ENCODE measurements at places on chromosomes 5 and 9.

DNA sequence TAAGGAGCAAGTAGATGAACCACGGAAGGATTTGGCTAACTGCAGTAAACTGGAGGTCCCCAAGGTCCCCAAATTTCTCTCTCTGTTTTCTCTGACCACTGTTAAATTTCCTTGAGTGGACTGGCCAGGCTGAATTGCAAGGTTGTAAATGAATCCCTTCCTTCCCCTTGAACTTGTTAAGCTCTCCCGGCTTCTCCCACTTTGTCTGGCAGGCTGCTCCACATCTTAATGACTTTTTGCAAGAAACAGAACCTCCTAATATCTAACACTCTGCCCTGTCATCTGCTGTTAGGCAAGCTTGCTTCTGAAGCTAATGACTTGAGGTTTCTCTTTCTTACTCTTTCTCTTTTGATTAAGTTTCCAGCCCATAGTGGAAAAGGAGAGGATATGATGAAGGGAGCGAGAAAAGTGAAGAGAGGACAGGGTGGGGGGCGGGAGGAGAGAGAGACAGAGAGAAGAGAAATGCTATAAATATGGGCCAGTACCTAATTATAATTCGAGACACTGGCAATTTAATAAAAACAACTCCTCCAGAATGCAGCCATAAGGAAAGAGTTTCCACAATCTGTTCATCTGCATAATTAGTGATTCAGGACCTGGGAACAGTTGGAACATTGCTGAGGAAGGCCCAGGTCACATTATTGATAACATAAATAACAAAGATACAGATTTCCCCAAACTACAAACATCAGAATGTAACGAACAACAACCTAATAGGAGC lies 437.3 kb upstream of the MPDZ start:
- no peak for DNase-seq

DNA sequence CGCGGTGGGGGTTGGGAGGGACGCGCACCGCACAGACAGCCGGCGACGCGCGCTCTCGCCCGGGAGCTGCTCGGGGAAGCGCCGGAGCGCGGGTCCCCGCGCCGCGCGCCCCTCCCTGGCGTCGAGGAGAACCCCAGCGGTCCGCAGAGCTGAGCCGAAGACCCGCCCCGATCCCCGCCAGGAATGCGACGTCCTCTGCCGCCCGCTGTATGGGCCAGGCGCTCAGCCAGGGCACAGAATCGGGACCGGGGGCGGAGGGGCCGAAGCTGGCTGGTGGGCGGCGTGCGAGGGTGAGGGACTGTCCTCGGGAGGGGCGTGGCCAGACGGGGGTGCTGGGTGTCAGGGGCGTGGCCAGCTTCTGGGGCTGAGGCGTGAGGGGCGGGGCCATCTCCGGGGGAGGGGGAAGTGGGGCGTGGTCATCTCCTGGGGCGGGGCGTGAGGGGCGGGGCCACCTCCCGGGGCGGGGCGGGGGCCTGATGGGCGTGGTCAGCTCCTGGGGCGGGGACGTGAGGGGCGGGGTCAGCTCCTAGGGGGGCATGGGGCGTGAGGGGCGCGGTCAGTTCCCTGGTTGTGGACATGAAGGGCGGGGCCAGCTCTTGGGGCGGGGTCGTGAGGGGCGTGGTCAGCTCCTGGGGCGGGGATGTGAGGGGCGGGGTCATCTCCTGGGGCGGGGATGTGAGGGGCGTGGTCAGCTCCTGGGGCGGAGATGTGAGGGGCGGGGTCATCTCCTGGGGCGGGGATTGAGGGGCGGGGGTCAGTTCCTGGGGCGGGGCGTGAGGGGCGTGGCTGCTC lies 965 bp downstream of the PTGDS start:
- peak; percentile 43 for DNase-seq

DNA sequence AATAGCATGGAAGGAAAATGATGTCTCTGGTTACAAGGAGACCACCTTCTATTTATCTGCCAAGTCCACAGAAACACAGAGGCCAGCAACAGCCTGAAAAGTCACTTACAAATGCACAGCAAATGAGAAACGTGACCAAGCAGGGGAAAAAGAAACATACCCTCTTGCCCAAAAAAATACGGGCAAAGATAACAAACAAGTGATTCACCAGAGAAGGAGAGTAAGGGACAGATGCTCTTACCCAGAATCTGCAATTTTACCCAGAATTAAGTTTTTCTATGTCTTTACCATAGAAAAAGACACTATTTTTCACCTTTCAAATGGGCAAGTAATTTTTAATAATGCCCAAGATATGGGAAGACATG lies 28.1 kb downstream of the CAMSAP1 start:
- DNase-seq: no peak

- no peak for DNase-seq
These were observed 403.0 kb downstream of the GADD45G start for GRCh38 chr9:90007516-90008440.

DNA sequence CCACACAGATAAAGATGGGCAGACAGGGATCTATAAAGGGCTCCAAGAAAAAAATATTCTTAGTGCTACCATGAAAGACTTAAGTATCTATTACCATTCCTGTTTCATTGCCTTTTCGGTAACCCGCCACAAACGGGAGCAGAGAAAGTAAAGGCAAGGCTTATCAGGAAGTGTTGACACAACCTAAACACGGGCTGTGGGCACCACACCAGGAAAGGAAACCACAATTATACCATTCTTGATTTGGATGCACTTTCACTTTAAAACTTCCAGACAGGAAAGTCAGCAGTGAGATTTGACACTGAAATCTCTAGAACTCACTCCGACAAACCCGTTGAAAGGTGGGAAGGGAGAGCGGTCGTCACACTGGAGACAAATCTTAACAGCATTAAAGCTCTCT lies 6.5 kb downstream of the TLE1 start:
- DNase-seq: peak; percentile 54

GRCh38 chr5:34553581-34553980 lies 102.5 kb upstream of the RAI14 start:
- no peak for DNase-seq

DNA sequence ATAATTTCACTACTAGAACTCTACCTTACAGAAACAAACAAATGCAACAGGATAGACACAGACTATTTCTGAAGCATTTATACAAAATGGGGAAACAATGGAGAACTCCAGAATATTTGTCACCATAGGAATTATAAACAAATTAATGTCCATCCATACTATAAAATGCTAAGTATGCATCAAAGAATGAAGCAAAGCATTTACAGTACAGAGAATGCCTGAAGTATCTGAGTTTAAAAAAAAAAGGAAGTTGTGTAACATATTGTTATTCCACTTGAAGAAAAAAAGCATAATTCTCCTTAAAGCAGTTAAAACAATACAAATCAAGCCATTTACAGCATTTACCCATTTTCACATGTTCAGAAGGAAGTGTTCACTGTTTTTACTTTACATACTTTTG lies 53.0 kb downstream of the DROSHA start:
- no peak for DNase-seq

DNA sequence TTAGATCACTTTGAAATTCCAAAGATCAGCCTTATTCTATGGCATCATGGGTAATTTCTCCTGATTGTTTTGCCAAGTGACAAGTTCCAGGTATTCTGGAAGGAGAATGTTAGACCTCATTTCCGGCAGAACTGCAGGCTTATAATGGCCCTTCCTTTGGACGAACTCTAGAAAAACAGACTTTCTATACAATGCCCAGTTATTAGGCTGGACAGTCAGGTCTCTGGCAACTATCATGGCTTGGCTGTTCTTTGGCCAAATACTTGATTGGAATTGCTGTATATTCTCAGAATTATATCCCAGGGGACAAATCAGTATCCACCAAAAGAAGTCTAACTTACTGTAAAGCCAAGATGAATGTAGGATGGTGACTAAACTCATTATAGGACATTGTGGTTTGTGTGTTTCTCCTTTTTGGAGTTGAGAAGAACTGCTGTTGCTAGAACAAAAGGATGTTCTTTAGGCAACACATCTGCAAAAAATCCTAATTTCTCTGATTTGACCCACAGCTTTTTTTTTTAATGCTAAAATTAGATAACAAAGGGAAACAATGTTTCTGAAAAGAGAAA lies 69.0 kb downstream of the ADAMTSL1 start:
- DNase-seq: no peak

DNA sequence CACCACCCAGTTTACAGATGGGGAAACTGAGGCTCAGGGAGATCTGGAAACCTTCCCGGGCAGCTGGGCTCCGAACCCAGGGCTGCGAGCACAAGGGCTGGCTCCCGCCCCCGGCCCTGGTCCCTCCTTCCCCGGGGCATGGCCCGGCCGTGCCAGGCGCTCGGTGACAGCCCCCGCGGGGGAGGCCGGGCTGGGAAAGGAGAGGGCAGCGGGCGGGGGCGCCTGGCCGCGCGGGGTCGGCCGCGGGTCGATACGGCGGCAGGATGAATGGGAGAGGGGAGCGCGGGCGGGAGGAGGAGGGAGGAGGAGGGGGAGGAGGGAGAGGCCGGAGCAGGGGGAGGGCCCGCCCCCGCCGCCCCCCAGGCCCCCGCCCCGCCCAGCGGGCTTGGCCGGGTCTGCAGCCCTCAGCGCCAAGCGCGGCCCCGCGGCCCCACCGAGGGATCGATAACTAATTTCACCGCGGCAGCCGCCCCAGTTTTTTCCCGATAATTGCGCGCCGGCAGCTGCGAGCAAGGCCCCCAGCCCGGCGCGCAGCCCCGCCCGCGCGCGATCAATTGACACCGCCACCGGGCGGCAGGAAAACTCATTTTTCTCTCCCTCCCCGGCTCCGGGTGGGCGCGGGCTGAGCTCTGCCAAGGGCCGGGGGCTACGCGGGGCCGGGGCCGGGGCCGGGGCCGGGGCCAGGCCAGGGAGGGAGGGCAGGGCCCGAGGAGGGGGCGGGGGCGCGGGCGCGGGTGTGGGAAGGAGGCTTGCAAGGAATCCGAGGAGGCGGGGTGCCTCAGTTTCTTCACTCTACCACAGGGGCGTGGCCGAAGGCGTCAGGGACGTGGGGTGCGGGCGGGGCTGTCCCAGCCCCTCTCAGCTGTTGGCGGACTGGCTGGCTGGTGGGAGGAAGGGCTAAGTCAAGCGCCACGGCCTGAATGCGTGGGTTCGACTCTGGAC lies 52.1 kb downstream of the C9orf50 start:
- DNase-seq: no peak

DNA sequence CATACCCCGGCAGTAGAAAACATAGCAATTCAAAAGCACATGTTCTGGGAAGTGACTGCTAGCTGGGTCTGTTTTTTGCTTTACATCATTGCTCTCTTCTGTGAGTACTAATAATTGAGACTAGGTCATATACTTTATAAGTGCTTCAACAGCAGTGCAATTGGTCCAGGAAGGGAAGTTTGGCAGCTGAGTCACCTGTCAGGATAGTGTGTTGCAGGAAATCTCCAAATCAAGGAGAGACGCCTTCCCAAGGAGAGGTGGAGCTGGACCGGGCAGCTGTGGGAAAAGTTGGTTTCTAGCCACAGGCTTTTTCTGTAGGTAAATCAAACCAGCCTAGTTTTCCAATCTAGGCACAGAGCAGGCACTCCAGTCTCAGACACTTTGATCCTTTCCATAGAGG lies 330.1 kb downstream of the ENC1 start:
- DNase-seq: no peak

GRCh38 chr5:170448221-170448620 lies 55.6 kb upstream of the KCNIP1 start:
- no peak for DNase-seq

DNA sequence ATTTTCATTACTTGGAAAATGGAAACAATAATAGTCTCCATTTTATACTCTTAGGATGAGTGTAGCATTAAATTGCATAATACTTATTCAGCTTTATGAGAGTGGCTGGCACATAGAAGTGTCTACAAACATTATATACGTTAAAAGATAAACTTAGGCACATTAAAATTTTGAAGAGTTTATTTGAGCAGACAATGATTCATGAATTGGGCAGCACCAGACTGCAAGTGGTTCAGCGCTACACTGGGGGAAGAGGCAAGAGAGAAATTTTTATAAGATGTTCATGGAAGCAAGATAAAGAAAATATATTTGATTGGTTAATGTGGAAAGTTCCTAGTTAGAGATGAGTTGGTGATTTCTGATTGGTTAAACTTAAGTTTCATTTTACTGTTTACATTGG lies 243.7 kb downstream of the RASEF start:
- no peak for DNase-seq

- no peak for DNase-seq
These were observed 91.2 kb upstream of the ERBIN start for GRCh38 chr5:65835191-65835590.

DNA sequence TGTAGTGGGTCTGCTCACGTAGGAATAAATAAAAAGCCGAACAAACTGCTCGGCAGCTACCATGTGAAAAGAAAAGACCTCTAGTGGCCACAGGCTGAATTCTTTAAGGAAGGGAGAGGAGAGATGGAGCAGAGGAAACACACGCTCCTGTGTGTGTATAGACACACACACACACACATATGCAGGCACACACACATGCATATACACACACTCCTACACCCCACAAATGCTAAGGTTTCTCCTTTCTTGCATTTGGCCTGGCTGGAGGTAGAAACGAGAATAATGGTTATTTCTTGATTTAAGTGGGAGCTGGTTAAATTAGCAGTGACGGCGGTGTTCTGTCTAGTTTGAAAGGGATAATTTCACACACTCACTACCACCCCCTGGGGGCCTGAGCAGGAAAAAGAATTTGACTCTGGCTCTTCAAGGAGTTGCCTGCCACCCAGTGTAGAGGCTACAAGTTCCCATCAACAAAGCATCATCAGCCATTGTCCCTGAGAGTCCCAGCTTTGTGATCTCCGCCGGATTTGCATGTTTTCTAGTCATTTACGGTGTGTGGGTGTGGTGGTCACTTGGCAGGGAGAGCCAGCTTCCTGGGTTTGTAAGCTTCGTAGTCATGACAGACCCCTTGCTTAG lies at the start of gene INSYN2B:
Gene INSYN2B, minus strand, starts transcription at position 78 of the 636 bp plus-strand sequence. CDS start 96,597 bp downstream, outside the sequence.
- peak; percentile 74 for DNase-seq

DNA sequence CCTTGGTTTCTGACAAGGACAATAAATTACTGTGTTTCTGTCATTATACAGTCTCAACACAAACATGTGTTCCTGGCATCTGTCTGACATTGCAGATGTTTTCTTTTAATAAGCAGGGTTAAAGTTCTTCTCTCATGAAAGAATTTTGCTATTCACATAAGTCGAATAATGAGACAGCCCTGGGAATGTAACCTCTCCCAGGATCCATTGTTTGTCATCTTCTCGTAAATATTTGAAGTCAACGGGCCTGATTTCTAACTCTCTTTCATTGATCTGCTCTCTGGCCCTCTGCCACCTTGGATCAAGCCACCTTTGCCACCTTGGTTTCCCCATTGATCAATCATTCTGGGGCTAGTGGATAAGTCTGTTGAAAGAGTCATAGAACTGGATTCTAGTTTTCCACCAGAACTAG lies 12.9 kb upstream of the CAST start:
- no peak for DNase-seq

DNA sequence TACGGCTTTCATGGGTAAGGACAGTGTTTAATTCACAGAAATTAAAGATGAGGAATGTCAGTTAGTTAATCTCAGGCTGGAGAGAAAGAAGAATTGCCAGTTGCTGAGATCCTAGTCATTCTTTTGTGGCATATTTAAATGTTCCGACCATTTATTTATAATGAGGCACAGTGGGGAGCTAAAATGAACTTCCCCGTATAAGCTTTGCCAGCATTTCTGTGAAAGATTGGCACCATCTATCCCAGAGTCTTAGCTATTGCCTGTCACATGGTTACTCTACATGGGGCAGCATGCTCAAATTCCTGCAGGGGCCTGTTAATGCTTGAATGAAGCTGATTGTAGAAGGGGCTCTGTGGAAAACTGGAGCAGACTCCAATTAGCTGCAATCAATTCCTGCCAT lies 314.1 kb downstream of the PRELID2 start:
- no peak for DNase-seq

All from common myeloid progenitor, CD34-positive (primary cell).